ENCODE measurements at places on chromosomes 2 and 18.
A peak's percentile ranks its signal among the peaks of the same experiment; 100 is the strongest.

DNA sequence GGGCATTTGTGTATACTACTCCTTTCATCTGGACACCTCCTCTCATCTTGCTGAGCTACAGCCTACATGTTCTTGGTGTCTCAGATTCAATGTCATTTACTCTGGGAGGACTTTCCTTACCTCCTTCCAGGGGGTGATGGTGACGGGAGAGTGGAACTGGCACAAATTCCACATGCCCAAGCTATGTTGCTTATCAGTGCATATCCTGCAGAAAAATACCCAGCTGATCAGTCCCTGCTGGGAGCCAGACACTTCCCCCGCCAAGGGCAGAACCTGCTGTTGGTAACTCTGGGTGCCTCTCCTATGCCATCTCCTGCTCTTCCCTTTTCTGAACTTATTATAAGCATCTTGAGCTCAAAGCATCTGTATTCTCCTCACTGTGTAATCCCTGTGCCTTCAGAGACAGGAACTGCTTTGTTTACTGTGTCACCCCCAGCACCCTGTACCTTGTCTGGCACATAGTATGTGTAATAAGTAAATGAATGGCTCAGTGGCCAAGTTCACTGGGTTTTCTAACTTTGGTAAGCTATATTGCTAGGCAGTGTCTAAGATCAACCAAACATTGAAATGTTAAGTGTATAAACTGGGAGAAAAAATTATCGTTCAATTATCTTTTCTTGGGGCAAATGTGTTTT lies 87.7 kb upstream of the LPIN2 start:
- DNase-seq = no peak

- DNase-seq = no peak
Measured at GRCh38 chr18:76568731-76569130, 73.7 kb upstream of the ZNF516 start.

- no peak for DNase-seq
Measured at GRCh38 chr2:69168144-69168813, 155.3 kb downstream of the ANTXR1 start.

DNA sequence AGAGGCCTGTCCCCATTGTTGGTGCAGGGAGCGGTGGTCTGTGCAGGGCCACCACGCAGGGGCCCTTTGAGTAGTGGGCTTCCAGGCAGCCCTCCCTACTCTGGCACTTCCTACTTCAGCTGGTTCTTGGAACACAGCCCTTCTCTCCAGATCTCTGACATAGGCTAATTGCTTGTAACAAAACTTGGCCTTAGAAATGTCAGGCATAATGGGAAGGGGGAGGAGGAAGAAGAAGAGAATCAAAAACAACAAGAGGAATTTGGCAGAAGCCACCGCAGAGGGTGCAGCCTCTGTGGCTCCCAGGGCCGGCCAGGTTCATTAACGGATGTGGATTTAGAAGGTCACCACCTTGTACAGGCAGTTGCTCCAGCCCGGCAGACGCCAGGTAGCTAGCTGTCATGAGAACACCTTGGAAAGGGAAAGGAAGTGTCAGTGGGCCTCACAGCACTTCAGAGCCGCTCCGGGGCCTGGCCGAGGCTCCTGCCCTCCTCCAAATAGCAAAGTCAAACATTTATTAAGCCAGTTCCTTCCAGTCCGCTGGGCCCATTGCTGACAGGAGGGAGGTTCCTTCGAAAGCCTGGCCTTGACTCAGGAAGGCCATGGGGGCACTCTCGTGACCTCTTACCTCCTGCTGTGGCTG lies 7.4 kb downstream of the BOD1L2 start:
- DNase-seq = no peak

GRCh38 chr2:143493339-143493738 lies 364.1 kb downstream of the ARHGAP15 start:
- DNase-seq = no peak

- DNase-seq = no peak
Measured at GRCh38 chr2:66595556-66595955, 160.6 kb downstream of the MEIS1 start.

DNA sequence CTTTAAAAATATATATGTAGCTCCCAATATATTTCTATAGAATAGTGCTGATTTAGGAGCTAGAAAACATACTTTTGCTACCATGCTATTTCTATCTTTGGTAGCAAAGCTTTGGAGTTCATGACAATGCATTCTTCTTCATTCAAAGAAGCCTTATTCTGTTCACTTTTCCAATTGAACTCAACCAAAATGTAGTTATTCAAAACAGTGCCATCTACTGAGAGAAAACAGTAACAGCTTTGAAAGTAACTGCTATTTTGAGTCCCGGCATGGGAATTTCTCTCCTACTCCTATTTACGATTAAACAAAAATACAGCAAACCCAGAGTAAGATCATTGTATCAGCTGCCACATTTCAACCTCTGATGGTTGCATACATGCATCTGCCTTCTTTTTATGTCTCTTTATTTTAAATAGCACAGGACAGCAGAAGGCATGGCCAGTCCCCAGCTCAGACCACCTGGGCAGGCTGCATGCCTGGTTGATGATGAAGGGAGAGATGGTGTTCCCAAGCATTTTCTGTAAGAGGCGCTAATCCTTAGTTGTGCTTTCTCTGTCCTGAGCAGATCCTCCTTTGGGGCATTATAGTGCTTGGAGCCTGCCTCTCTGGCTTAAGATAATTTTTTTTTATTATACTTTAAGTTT lies 69.7 kb upstream of the SULT1C3 start:
- no peak for DNase-seq

- no peak for DNase-seq
Measured at GRCh38 chr2:79702905-79703304, 190.1 kb downstream of the CTNNA2 start.

- no peak for DNase-seq
Measured at GRCh38 chr2:79909521-79909920, 395.0 kb downstream of the LRRTM1 start.

DNA sequence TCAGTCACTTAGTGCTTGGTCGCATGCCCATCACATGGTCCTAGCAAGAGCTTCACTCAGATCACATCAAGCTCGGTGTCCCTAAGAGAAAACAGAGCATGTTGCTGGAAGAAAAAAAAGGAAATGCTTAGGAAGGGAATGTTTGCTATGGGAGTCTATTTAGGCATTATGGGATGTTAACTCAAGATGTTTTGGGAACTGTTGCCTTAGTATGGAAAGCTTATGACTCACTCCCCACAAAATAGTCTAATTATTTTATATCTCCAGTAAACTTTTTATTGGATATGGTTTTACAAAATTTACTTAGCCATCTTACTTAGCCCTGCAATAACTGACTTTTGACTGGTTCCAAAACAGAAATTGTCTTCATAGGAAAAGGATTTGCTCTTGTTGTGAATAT lies 439.5 kb upstream of the ZEB2 start:
- no peak for DNase-seq

DNA sequence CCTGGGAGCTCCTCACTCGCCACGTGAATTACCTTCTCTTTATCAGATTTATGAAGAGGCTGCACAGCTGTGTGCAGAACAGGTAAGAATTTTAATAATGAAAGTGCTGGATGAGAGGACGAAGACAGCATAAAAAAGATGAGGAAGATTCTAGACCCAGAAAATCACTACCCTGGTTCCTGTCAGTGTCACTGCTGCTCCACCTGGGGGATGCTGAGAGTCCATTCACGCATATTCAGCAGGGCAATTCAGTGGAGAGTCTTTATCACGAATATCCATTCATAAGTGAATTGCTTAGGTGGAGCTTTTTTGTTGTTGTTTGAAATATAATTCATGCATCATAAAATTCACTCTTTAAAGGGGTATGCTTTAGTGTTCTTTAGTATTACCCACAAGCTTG lies 52.0 kb downstream of the MRPL33 start:
- DNase-seq = no peak

DNA sequence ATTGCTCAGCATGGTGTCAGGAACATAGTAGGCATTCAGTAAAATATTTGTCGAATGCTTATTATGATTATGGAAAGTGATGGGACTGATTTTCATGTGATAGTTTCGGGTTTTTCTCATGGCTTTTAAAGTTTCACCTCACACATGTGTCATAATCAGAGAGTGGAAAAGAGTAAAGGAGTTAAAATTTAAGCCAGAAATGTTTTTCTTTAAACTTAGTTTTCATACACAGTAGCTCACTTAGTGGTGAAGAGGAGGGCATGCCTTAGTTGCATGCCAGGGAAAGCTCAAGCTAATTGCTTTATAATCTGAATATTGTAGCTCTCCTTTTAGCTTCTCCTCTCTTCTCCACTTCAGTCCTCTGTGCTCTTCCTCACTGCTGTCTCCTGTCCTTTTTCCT lies 38.0 kb downstream of the EHBP1 start:
- no peak for DNase-seq

GRCh38 chr18:63979409-63979920 lies 9.6 kb downstream of the SERPINB8 start:
- peak; percentile 36 for DNase-seq

GRCh38 chr2:229342376-229342775 lies 71.3 kb upstream of the PID1 start:
- peak; percentile 17 for DNase-seq

Data from activated CD4-positive, alpha-beta memory T cell treated with anti-CD3 and anti-CD28 coated beads for 36 hours (primary cell).